ENCODE measurements at places on chromosomes 2 and 18. TPM values are rescaled to one million over a fixed set of nuclear protein-coding genes. Genes with fewer than 3 reads are reported as not detected.

APOB gene
- 12.5 TPM for total RNA-seq

PMAIP1 gene
- total RNA-seq = 0.49 TPM

COL4A3 gene
- 5.5 TPM for total RNA-seq

TBR1 gene
- total RNA-seq = not detected

TGFA gene
- 1.0 TPM for total RNA-seq

MTLN gene
- total RNA-seq = 225 TPM

CACNB4 gene
- total RNA-seq = 0.35 TPM

- DNase-seq = no peak
Measured at GRCh38 chr2:19971691-19972090, 18.2 kb downstream of the WDR35 start.

- DNase-seq = no peak
Measured at GRCh38 chr18:57834616-57835015, 31.5 kb upstream of the ATP8B1 start.

- no peak for DNase-seq
Measured at GRCh38 chr18:6495536-6495935, 80.8 kb upstream of the L3MBTL4 start.

- no peak for DNase-seq
Measured at GRCh38 chr2:229206548-229206947, 64.5 kb downstream of the PID1 start.

DNA sequence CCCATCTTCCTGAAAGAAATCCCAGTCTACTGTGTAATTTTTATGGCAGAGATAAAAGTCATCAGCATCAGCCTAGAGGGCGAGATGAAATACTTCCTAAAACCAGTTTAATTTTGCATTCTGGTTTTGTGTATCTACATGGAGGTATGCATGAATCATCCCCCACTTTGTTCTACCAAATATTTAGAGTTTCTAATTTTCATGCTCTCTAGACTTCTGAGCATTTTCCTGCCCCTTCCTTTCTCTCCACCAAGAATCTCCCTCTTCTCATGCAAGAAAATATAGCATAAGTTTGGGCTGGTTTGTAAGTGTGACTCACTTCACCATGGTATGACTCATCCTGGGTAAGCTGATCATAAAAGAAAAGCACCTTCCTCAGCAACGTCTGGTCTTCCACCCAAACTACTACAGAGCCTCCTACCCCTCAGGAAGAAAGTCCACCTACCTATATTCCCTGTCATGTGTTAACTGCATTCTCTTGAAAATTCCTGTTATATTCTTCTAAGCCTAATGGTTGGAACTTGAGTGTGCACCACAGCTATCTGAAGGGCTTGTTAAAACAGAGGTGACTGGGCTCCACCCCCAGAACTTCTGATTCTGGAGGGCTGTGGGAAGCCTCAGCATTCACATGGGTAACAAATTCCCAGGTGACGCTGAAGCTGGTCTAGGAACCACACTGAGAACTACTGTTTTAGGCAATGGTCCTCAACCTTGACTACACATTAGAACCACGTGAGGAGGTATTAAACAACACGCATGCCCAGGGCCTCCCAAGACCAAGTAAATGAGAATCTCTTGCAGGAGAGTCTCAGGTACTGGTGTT is 37.4 kb upstream of the RAPGEF4 start:
- no peak for DNase-seq

- DNase-seq = peak; percentile 90
Measured at GRCh38 chr18:12278741-12279682, 24.9 kb downstream of the CIDEA start.

- DNase-seq = peak; percentile 85
Measured at GRCh38 chr2:231714639-231715498, 6.5 kb downstream of the PTMA start.

DNA sequence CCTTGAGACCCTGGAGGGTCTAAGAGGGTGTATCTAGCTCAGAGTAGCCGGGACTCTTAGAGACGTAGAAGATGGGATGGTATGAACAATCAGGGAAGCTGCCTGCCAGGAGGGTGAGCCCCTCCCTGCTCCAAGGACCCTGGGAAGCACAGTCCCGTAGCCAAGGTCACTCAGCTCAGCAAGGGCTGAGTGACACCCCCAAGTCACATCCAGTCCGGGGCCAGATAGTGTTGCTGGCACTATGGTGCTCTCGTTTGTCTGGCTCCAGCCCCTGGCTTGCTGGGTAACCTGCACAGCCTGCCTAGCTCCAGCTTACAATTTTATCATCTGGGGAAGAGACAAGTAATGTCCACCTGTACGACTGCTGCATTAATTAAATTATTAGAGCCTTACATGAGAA is 22.3 kb downstream of the REEP1 start:
- no peak for DNase-seq

DNA sequence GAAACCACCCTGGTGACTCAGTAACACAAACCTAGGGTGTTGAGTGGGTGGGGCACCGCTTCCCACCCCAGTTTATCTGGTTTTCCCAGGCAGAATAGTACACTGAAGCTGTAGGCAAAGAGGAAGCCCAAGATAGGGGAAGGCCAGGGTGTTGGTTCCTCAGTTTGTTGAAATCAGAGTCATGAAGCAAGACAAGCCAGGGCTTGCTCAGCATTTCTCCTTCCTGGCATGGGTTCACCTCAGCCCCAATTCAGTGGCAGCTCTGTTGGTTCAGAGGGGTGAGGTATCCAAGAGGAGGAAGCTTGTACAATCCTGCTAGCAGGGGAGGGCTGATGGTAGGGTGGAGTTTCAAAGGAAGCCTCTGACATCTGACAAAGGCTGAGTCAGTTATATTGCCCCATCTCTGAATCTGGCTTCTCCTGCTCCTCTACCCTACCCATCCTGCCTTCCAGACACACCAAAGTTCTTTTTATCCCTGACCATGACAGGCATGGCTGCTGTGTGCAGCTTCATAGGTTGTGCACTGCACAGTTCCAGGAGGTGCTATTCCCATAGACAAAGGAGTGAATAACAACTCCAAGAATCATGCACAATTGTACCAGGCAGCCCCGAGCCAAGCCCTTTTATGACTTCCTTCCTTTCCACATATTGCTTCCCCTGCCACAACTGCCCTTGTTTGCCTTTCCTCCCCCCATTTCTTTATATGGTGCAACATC is 24.9 kb upstream of the RAB10 start:
- DNase-seq = peak; percentile 76

DNA sequence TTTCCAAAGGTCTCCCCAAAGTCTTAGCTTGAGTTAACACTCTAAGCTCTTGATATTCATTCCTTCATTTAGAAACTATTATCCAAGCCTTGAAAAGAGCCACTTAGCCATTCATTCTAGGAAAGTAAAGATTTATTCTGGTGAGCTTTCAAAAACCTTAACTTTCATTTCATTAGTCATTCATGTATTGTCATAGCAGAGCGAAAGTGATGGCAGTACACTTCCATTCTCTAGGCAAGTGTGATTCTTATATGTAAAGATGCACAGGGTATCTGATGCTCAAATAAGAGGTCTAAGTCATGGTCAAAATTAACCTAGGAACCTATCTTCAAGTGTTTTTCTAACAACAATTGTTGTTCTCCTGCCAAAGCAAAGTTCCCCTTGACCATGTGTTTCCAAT is 553.0 kb upstream of the FANCL start:
- no peak for DNase-seq

DNA sequence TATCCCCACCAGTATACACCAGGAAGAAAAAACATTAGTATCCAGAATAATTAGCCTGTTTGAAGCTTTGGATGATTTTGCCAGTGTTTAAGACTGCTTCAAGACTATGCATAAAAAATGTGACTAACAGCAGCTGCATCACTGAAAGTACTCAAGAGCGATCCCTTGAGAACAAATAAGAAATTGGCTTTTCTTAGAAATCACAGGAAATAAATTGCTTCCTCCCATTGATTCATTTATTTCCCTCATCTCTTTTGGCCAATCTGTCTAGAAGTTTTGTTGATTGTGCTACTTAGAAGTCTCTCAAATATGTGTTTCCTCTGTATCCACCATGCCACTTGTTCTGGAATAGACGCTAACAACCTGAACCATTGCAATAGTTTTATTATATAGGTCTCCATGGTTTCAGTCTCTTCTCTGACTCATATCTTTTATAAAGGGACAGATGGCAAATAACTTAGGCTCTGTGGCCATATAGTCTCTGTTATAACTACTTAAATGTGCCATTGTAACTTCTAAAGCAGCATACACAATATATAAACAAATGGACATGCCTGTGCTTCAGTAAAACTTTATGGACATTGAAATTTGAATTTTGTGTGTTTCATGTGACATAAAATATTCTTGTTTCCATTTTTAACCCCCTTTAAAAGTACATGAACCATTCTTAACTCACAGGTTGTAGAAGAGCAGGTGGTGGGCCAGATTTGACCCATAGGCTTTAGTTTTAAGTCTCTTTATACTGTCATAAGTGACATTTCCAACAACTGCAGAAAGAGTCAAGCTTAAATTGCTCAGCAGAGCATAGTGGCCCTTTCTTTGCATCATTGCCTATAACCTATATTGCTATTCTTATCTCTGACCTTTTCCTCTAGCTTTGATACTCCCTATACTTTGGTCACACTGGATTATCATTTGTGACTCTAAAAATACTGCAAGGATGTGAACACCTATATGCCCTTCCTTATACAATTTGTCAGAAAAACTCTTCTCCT is 123.9 kb downstream of the MC4R start:
- DNase-seq = no peak

All from Right ventricle myocardium inferior (tissue), 1 donor.